Activated gamma-delta T cell treated with anti-CD3 and anti-CD28 coated beads, Interleukin-2, amount 50 U/mL, for 16 hours (primary cell): ENCODE measurements at places on chromosomes 13 and 19.

GRCh38 chr19:45800070-45800553 lies 7.5 kb upstream of the DMWD start:
- DNase-seq: no peak

DNA sequence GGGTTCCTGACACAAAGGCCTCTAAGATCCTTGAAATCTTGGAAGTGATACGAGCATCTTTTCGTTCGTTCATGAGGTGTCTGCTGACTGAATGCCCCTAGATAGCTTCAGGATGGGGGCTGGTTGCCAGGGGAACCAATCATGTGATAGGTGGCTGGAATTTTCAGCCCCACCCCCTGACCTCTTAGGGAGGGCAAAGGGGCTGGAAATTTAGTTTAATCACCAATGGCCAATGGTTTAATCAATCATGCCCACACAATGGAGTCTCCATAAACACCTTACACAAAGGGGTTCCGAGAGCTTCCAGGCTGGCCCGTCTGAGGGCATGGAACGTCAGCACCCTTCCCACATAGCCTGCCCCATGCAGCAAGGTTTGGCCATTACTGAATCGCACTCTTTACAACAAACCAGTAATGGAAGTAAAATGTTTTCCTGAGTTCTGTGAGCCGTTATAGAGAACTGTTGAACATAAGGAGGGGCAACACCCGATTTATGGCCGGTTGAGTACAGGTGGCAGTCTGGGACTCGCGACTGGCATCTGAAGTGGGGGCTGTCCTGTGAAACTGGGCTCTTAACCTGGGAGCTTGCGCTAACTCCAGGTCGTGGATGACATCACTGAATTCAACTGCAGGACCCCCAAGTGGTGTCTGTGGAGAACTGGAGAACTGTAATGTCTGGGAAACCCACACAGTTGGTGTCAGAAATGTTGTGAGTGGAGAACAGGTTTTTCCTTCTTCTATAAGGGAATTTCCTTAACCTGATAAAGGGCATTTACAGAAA lies 25.6 kb downstream of the MLLT1 start:
- DNase-seq: no peak

DNA sequence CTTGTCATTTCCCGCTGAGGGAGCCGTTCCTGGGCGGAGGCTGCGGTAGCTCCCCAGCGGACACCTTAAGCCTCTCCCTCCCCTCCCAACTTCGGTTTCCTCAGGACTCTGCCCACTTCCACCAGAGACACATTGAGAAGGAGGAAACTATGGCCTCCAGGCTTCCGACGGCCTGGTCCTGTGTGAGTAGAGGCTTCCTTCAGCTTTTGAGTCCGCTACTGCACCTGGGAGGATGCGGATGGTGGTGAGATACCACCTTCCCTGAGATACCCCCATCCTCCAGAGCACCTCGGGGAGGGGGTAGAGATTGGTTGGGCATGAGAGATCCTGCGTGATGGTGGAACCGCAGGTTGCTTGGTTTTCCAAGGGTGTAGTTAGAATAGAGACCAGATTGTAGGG lies 955 bp downstream of the ZNF274 start:
- DNase-seq: no peak

GRCh38 chr19:639253-640160 lies at the start of gene FGF22:
FGF22 (plus strand) TSS chr19:639879; CDS start chr19:639926, 47 bp downstream.
- DNase-seq: peak; percentile 94

- no peak for DNase-seq
Observed at GRCh38 chr19:13622766-13623715, 116.8 kb upstream of the CACNA1A start.

DNA sequence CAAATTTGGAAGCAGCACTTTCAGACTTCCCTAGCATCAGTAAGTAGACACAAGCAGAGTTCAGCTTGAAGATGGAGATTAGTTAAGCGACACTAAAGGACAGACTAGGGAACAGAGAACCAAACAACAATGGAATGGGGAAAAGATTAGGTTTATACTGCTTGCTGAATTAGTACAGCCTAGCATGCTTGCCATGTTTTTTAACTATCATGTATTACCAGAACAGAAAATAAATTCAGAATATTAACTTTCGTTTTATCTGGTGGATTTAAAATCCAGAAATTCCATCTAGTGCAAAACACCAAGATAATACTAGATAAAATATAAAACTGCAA lies 451.5 kb upstream of the SLC10A2 start:
- DNase-seq: no peak

DNA sequence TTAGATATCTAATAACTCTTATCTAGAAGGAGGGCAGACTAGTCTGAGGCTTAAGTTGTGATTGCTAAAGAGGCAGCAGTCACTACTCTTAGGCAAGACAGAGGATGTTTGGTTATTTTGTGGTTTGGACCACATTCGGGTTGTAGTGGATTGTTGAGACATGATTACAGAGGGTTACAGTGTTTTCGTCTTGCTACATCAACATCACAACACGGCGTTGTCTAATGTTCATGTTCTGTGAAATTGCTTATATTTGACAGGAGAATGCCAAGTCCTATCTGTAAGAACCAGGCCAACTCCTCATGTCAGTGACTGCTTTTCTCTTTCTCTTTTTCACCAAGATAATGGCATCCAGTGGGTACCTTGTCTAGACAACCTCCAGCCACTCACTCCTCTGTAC lies 16.8 kb upstream of the TM9SF2 start:
- no peak for DNase-seq

DNA sequence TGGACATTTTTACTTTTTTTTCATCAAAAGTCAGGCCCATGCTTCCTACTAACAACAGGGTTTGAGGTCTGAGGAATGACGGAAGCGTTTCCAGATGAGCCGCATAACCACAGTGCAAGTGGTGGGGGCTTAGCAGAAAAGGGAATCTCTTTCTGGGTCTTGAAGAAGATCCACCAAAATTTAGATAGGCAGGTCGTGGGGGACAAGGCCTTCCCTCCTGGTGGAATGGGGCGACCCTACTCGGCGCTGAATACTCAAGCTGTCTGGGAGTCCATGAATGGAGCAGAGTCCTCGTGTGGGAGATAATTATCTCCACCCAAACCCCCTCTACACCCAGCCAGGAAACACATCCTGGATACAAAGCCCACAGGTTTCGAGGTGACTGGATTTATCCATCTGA lies 36.9 kb downstream of the CARS2 start:
- DNase-seq: no peak

DNA sequence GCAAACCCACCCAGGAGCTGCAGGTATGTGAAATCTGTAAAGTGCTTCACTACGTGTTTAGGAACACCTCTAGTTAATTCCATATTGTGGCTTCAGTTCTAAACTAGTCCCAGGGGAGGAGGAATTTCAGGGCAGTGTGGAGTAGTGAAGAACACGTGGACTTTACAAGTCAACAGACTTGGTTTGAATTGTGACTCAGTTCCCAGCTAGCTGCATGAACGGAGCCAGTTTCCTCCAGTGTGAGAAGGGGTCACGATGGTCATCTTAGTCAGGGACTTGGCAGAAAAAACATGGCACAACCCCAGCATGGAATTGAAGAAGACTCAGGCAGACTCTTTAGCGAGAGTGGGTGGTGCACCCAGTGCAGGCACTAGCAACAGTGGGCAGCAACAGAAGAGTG lies 175.7 kb upstream of the UBL3 start:
- no peak for DNase-seq
